ENCODE measurements at places on chromosomes 3 and 15.

GRCh38 chr3:60855250-60855649 is 396.0 kb downstream of the FHIT start:
- DNase-seq, result no peak

GRCh38 chr3:44184319-44184953 is 57.2 kb upstream of the TOPAZ1 start:
- DNase-seq, result no peak

- no peak for DNase-seq
Observed at GRCh38 chr3:116188231-116188785, 257.0 kb downstream of the LSAMP start.

- no peak for DNase-seq
Observed at GRCh38 chr3:179108086-179108485, 36.5 kb upstream of the ZMAT3 start.

- DNase-seq, result no peak
Observed at GRCh38 chr3:149908424-149908957, 62.2 kb downstream of the PFN2 start.

- no peak for DNase-seq
Observed at GRCh38 chr3:166743481-166744134, 636.5 kb downstream of the ZBBX start.

GRCh38 chr3:20739814-20740213 is 553.8 kb upstream of the SGO1 start:
- DNase-seq, result no peak

DNA sequence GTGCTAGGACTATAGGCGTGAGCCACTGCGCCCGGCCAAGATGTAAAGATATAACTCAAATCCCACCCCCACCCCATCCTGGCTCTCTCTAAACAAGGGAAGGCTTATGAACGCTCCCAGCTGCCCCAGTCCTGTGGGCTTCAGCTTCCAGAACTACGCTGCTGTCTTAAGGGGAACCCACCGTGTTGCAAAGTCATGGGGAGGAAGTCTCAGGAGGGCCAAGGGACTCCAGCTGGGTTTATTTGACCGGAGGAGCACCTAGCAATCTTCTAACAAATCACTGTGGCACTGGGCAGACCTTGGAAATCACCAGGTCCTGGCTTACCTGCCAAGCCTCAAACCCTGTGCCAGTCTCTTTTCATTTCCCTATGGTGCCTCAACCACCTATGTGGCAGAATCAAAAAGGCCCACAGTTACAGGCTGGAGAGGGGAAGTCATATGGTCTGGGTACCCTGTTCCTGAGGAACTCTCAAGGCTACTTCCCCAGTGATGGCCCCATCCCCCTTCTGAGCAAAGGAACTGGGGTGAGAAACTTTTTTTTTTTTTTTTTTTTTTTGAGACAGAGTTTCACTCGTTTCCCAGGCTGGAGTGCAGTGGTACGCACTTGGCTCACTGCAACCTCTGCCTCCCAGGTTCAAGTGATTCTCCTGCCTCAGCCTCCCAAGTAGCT is 83.4 kb downstream of the RBPMS2 start:
- DNase-seq, result no peak

DNA sequence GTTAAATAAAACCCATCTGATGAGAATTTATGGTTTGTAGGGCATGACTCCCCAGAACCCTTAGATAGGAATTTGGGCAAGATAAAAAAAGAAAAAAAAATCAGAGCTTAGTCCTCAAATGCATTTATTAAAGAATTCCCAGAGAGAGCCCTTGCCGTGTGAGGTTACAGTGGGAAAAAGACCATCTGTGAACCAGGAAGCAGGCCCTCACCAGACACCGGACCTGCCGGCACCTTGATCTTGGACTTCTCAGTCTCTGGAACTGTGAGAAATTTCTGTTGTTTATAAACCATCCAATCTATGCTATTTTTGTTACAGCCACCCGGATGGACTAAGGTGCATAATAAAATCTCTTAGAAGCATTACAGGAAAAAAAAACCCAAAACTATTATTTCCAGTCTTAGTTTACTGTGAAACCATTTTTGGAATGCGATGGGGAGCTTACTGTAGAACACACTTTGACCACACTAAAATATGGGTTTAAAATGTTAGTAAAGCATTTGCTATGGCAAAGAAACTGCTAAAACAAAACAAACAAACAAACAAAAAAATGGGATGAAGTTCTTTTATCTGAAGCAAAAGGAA is 72.2 kb downstream of the LEKR1 start:
- DNase-seq, result no peak

DNA sequence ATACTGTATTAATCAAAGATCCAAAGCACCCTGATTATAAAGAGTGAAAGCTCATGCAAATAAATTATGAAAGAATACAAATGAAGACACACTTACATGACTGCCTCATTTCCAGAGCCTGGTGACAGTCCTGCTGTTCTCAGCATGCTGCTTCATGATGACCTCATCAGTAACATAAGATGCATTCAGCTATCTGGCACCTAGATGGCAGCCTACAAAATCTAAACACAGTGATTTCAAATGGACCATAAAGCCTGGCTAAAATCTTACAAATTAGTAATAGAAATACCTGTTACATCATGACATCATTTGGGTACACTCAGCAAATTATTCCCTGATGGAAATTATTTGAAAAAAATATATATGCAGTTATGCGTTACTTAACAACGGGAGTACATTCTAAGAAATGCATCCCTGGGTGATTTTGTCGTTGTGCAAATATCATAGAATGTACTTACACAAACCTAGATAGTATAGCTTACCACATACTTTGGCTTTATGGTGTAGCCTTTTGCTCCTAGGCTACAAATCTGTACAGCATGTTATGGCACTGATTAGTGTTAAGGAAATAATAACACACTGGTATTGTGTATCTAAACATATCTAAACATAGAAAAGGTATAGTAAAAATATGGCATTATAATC is 207.2 kb downstream of the EPHA3 start:
- DNase-seq, result no peak

DNA sequence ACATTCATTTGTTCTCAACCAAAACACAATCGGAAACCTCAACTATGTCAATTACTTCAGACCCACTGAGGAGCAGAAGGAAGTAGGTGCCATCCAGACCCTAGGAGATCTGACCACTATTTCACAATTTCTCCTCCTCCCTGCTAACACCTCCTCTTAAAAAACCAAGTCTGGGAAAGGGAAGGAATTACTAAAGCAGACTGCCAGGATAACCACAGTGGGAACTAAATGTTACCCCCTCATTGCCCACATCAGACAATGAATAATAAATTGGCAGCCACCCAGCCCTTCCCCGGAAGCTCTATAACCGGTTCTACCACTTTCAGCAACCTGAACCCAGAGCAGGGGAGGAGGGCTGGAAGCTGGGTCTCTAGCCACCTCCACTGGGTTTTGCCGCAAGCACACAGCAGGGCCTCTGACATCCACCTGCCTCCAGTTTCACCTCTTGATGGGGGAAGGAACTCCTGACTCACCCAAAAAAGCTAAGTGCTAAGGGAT is 17.6 kb downstream of the C15orf62 start:
- peak; percentile 74 for DNase-seq

DNA sequence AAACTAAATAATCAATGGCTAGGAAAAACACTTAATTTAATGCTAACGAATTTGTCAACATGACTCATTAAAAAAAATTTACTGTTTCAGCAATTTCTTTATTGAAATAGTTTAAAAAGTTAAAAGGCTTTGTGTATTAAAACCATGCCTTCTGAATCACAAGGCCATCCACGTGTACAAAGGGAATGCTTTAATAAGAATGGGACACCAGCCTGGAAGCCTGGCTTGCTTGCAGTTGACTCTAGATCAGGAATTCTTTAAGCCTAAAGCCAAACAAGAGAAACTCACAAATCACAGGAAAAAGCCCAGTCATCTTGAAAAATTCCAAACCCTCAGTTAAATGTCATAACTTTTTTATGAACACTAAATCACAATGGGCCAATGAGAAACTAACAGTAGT is 137.6 kb downstream of the PEAK1 start:
- no peak for DNase-seq

DNA sequence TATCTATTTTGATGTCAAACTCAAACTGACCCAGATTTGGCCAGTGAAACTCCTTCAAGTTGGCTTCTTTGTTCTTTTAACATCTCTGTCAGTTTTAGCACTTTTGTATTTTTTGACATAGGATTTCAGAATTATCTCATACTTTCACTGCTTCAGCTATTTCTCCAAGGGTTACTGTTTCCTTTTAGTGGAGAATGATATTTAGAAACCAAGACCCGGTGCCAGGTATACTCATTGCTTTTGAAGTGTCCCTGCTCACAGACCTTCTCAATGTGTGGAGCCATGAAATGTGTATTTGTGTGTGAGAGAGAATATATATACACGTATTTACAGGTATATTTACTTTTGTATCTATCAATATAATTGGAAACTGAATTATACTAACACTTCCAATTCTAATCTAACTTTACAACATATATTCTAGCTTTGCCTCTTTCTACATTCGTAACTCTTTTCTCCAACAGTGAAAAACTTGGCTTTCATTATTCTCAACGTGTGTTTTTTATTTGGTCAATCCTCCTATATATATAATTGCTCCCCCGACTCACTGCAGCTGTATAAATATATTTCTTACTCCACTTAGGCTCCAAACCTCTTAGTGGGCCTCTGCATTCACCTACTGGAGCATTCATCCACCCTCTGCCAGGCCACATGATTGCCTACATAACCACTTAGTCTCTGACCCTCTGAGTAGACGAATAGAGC is 54.0 kb downstream of the OTOL1 start:
- DNase-seq, result no peak

DNA sequence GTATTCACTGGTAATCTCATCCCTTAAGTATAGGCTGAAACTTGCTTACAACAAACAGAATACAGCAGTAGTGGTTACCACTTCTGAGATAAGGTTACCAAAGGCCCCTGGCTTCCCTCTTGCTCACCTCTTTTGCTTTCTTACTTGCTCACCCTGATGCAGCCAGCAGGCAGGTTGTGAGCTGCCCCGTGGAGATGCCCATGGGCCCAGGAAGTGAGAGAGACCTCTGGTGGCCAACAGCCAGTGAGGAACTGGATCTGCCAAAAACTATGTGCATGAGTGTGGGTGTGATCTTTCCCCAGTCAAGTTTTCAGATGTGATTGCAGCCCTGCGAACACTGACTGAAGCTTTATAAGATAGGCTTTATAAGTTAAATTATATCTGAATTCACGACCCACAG is 48.7 kb downstream of the NMNAT3 start:
- peak; percentile 6 for DNase-seq
